ENCODE measurements at places on chromosomes 1 and 21. TPM values are rescaled to one million over a fixed set of nuclear protein-coding genes. Genes with fewer than 3 reads are reported as not detected.
A peak's percentile ranks its signal among the peaks of the same experiment; 100 is the strongest.

Gene DNASE2B
- not detected for polyA plus RNA-seq

Gene AMPD1
- not detected for polyA plus RNA-seq

Gene LCE1E
- 1.0 TPM for polyA plus RNA-seq

Gene AGT
- not detected for polyA plus RNA-seq

Gene C1orf94
- polyA plus RNA-seq, result 0.05 TPM

Gene SPRR5
- 0.35 TPM for polyA plus RNA-seq

Gene GPA33
- polyA plus RNA-seq, result not detected

Gene KCNH1
- 0.03 TPM for polyA plus RNA-seq

GRCh38 chr1:183470147-183470960 is 1.9 kb upstream of the SMG7 start:
- no peaks in the 10 kb centered on the region for H3K36me3 ChIP-seq
- H3K27me3 ChIP-seq, result no peaks in the 10 kb centered on the region
- peak overlapping the region; percentile 98 for H3K4me3 ChIP-seq
- peak overlapping the region; percentile 99 for H3K27ac ChIP-seq
- no peak for DNase-seq

- H3K4me3 ChIP-seq, result no peak overlapping the region
- no peaks in the 10 kb centered on the region for H3K27me3 ChIP-seq
- DNase-seq, result no peak
- no peaks in the 10 kb centered on the region for H3K4me1 ChIP-seq
Measured at GRCh38 chr1:82030830-82031229, 230.1 kb downstream of the ADGRL2 start.

DNA sequence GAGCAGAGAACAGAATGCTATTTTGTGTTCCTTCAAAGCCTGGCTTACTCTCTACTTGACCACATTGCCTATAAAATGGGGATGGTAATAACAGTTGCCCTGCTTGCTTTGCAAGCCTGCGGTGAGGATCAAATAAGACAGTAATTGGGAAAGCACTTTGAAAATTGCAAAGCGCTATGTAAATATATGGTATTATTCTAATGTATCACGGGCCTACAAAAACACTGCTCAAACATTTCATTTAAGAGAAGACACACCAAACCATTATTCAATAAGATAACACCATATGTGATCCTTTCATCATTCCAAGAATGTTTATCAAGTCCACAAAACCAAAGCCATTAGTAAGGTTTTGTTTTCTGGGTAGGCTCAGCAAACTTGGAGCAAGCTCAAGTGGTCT is 208.4 kb downstream of the ROR1 start:
- H3K4me3 ChIP-seq, result no peak overlapping the region
- no peak overlapping the region for H3K27ac ChIP-seq
- peaks cover 53% of the 10 kb centered on the region for H3K4me1 ChIP-seq
- no peaks in the 10 kb centered on the region for H3K36me3 ChIP-seq

DNA sequence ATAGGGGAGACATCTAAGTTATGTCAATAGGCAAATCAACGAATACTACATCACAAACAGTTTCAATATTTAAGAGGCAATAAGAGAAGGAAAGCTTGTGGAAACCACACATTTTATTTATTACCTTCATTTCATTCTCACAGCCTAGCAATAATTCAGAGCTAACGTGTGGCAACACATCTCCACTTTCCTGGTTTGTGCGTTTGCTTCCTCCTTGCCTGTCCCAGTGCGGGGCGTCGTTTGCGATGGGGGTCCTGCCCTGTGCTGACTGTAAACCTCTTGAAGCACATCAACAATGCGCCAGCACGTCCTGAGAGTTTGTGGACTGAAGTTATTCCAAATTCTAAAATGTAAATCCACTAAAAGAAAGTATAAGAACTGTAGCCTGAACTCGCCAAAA is 14.4 kb upstream of the VPS26C start:
- H3K27ac ChIP-seq, result no peak overlapping the region
- H3K27me3 ChIP-seq, result no peaks in the 10 kb centered on the region
- H3K4me1 ChIP-seq, result no peaks in the 10 kb centered on the region
- H3K36me3 ChIP-seq, result no peaks in the 10 kb centered on the region
- DNase-seq, result no peak

DNA sequence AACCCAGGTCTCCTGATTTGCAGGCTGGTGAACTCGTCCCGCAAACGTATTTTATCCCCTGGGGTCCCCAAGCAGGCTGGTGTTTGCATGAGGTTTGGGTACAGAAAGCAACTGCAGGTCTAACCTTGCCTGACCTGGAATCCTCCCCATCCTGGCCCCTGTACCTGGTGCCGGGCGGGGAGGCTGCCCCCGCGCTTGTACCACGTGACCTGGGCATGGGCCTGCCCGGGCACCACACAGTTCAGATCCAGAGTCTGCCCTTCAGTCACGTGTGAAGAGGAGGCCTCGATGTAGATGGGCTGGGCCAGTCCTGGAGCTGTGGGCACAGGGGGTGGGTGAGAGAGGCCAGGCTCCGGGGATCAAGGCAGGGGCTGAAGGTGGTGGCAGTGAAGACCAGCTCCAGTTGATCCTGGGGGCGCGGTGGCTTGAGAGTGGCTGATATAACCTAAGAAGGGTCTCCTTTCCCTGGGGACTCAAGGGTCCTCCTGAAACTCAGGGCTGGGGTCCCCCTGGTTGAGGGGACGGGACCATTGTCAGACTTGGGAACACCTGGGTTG is 30.6 kb downstream of the LDLRAD2 start:
- H3K4me3 ChIP-seq, result no peak overlapping the region
- no peak overlapping the region for H3K27ac ChIP-seq
- H3K27me3 ChIP-seq, result no peaks in the 10 kb centered on the region
- H3K36me3 ChIP-seq, result peaks cover 37% of the 10 kb centered on the region

DNA sequence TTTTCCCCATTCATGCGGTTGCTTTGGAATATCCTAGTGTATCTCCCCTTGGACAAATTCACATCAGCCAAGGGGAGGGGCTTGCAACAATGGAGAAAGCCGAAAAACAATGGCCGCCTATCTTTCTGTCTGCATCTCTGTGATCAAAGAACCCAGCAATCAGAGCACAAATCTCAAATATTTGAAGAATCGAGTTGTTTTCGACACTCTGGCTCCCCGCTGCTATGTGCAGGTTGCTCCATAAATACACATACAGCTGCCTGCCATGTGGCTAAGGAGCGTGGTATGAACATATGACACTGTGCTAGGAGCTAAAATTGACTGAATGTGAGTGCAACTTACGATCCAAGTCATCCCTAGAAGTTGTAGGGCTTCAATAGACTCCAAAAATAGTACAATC is 8.5 kb downstream of the CFHR4 start:
- no peak overlapping the region for H3K4me3 ChIP-seq
- peaks cover 20% of the 10 kb centered on the region for H3K27me3 ChIP-seq
- H3K36me3 ChIP-seq, result no peaks in the 10 kb centered on the region
- DNase-seq, result no peak
- H3K27ac ChIP-seq, result no peak overlapping the region
- H3K4me1 ChIP-seq, result no peaks in the 10 kb centered on the region

DNA sequence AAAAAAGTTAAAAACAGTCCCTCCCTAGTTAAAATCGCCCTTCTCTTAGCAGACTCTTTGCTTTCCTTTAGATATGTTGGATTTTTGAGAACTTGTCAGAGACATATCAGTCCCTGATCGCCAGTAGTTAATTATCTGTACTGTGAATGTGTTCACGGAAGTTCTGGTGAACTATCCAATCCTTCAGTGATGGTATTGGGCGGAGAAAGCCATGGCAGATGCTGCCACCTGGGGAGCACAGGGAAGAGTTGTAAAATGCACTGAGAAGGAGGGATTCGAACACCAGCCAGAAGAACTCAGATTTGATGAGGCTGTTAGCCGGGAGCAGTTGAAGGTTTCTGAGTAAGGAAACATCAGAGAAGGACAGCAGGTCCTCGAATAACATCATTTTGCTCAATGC is 17.5 kb upstream of the KIF14 start:
- H3K4me3 ChIP-seq, result no peak overlapping the region
- peaks cover 19% of the 10 kb centered on the region for H3K4me1 ChIP-seq
- no peaks in the 10 kb centered on the region for H3K27me3 ChIP-seq
- no peak overlapping the region for H3K27ac ChIP-seq

DNA sequence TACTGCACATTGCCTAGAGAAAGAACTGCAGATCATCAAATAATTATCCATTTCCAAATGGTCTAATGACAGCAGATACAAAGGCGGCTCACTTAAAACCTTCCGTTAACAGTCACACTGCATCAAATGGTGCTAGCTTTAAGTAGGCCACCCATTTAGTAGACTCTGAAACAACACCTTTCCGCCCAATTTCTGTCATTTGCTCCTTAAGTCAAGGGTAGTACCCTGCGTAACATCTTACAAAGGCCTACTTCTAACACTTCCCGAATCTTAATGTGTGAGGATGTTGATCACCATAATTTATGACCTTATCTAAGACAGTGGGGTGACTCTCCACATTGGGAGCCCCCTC is 692 bp upstream of the RALGPS2 start:
- no peak overlapping the region for H3K27ac ChIP-seq
- no peaks in the 10 kb centered on the region for H3K36me3 ChIP-seq

Measured in keratinocyte (primary cell).